ENCODE measurements at places on chromosomes 6 and 20. TPM values are rescaled to one million over a fixed set of nuclear protein-coding genes. Genes with fewer than 3 reads are reported as not detected.

C4A gene
- 4.3 TPM for total RNA-seq

- no peak for DNase-seq
Observed at GRCh38 chr6:11692451-11693376, 85.9 kb downstream of the ADTRP start.

GRCh38 chr6:43091436-43091991 is 15.4 kb downstream of the PTK7 start:
- DNase-seq = no peak

DNA sequence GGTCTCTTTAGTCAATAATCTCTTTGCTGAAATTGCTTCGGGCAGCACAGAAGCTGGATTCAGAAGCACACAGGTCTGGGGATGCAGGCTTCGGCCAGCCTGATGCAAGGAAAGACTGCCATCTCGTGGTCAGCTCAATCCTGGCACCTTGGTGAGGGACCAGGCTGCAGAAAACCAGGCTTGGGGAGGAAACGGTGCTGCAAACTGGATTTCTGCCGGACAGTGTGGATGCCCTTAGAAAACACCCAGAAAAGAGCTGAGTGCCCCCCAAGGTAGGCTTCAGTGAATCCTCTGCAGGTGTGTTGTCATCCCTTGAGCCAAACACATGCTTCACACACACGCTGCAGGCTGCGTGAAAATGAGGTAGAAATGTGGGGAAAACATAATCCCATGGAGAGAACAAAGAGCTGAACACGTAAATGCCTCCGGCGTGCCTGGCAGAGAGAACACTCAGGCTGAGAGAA is 89.8 kb upstream of the PAX1 start:
- DNase-seq = peak; percentile 77

DNA sequence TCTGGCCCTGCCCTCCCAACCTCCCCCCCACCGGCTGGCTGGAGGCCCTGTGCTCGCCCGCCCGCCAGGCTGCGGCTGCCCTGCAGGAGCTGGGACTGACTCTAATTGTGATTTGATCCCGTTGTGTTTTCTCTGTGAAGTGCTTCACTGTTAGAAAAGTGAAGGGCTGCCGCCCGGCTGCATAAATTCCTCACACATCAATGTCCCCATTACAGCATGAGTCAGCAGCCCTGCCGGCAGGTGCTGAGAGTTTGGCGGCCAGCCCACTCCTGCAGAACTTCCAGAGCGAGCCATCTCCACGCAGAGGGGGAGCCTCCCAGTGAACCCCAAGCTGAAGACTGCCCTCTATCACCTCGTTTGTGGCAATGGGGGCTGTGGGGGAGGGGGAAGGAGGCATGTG is 137.9 kb downstream of the DLL1 start:
- DNase-seq = peak; percentile 72

DNA sequence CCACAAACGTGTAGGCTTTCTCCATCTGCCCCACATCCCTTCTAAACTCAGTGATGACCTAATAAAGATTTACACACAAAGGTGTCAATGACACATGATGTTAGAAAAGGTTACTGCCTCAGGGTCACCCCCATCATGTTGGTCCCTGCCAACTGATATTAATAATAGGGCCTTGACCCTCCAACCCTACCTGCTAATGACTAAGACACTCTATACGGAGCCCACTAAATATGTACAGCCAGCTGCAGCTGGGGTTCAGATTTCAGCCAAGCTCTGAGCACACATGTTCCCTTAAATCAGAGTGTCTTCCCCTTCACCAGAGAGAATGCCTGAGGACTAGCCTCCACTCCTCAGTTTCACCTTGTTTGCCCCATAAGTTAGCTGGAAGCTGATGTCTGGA is 67.4 kb upstream of the SNRPB2 start:
- DNase-seq = no peak
